ENCODE measurements at places on chromosomes 5 and 9.

DNA sequence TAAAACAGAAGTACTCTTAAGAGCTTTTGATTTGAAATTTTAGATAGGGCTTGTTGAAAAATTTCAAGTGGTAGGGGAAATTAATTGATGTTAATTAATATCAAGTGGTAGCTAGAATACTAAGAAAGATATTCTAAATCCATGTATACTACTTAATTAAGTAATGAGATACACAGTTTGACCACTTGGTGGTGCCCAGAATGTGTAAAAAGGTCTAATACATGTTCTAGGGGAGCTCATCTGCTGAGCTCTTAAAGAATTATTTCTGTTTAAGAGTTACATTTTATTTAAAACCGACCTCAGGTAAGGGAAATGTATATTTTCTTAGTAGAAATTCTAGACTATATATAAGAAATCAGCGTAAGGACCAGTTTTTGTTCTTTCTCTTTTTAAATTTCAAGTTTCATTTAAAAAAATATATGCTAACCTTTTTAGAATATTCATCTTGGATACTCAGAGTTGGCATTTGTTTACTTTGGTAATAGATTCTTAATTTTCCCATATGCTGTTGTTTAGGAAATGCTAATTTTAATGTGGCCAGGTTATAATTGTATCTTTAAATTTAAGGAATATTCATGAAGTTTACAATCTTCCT lies 61.5 kb downstream of the LNPEP start:
- DNase-seq: no peak

- DNase-seq: no peak
Measured at GRCh38 chr5:96893342-96893741, 17.0 kb downstream of the ERAP2 start.

DNA sequence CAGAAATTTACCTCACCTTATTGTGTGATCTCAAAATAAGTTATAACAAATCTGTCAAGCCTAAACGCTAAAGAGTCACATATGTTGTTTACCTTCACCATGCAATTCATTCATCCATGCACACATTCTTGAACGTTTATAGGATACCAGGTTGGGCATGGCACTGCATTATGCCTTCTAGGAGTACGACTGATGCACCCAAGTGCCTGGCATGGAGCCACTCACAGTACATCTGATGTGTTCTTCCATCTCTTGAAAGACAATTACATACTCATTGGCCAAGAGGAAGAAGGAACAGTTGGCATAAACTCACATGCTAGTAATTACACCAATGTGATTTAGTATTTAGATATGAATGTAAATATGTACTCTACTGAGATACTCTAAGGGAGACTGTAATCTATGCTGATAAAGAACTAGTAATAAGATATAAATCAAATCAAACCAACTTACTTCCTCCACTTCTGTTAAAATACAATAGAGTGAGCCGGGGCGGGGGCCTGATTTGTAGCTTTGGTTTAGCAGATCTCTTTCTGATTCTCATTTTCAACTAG lies 90.7 kb downstream of the LPAR1 start:
- DNase-seq: no peak

GRCh38 chr5:89755024-89755423 lies 654.5 kb downstream of the CETN3 start:
- DNase-seq: no peak

DNA sequence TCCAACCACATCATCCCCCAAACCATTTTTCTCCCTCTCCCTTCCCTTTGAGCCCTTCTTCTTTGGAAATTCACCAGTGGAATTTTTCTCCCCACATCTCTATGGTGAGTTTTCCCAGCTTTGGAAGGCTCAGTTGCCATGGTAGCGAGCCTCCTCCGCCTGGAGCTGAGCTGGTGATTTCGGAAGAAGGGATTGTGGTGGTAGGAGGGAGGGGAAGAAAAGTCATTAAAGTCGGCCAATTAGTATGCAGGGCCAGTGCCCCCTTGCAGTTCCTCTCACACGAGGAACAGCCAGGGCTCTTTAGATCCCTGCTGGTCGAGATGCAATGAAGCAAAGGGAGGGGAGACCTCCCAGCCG lies 322.0 kb downstream of the NTRK2 start:
- no peak for DNase-seq

DNA sequence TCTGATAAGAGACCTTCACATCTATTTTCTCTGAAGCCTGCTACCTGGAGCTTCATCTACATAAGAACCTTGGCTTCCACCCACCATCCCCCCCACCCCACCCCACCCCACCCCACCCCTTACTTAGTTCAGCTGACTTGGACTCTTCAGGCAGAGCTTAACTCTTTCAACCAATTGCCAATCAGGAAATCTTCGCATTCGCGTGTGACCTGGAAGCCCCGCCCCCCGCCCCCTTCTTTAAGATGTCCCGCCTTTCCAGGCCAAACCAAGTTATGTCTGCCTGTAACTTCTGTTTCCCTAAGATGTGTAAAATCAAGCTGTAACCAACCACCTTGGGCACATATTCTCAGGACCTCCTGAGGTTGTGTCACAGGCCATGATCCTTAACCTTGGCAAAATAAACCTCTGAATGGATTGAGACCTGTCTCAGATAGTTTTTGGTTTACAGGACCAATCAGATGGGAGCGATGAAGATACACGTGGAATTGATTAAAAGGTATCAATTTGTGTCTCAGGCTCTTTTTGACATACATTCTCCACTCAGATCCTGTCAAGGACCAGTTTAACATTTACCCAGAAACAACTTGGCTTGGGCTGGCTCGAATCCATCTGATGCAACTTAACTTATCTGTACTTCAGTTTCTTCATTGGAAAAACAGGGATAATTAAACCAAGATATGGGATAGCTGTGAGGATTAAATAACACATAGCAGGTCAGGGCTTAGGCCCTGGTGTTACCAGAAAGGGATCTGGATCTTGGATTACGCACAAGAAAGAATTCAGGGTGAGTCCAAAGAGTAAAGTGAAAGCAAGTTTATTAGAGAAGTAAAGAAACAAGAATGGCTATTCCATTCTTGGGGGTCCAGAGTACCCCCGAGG lies 43.6 kb downstream of the GALNT12 start:
- no peak for DNase-seq

- DNase-seq: no peak
Measured at GRCh38 chr9:126377536-126377935, 50.9 kb downstream of the MVB12B start.

GRCh38 chr5:119412279-119413227 lies 39.7 kb upstream of the HSD17B4 start:
- DNase-seq: no peak

GRCh38 chr9:76882686-76883085 lies 23.2 kb downstream of the PRUNE2 start:
- no peak for DNase-seq

- peak; percentile 71 for DNase-seq
Measured at GRCh38 chr5:37837414-37838032, 2.3 kb downstream of the GDNF start.
